Cerebellar nuclear complex (tissue), 1 donor: ENCODE measurements at places on chromosomes 13 and 19.

DNA sequence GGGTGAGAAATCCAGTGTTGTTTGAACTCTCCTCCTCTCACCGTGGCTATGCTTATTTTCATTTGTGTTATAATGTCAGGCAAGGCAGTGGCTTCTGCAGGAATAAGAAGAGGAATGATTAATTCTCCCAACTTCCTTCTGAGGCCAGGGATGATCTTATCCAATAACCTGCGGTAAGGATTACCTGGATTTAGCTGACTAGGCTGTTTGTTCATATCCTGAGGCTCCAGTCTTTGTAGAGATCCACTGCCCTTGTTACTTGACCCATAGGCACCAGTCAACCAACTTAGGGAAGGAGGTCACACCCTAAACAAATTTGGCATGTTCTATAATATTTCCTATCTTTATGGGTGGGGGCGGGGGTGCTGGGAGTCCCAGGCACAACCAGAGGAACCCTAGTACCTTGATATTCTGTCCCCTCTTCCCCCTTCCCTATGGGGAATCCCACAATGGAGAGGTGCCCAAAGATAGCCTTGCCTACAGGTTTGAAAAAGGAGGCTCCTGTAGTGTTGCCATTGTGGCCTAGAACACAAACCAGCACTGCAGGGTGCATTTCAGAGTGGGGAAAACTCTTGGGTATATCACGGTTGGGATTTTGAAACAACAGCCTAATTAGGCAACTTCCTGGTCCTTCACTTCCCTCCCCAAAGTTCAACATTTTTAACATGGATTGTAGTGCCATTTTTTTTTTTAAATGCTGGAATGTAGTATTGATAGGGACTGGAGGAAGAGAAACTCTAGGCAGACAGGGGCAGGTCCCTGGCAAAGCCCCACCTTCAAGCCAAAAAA, 977.5 kb upstream of the SPRY2 start:
- no peak for DNase-seq

DNA sequence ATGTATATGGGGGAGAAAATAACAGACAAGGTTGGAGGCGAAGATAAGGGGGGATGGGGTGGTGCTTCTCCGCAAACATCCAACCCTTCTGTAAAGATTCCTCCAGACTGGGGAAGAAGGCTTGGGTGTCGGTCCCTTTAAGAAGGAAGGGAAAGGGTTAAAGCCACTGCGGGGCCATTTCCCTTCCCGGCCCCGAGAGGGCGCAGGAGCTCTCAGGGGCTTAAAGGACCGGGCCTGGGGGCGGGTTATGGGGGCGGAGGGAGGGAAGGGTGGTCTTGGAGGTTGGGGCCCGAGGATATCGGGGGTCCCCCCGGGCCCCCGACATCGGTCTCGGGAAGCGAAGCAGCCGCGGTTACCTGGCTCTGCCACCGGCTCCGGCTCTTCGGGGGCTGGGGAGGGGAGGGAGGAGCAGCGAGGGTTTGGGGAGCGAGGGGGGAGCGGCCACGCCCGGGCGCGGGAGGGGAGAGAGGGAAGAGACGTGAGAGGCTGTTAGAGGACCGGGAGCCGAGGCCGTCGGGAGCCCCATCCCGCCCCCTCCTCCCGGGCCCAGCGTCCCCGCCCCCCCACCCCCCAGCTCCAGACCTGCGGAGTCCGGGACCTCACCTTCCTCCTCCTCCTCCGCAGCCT, 2.8 kb downstream of the TNNT1 start:
- no peak for DNase-seq

GRCh38 chr19:18423258-18424020, 4.2 kb downstream of the SSBP4 start:
- DNase-seq, result no peak

GRCh38 chr19:39052243-39052746, 19.9 kb upstream of the FBXO27 start:
- DNase-seq, result no peak

DNA sequence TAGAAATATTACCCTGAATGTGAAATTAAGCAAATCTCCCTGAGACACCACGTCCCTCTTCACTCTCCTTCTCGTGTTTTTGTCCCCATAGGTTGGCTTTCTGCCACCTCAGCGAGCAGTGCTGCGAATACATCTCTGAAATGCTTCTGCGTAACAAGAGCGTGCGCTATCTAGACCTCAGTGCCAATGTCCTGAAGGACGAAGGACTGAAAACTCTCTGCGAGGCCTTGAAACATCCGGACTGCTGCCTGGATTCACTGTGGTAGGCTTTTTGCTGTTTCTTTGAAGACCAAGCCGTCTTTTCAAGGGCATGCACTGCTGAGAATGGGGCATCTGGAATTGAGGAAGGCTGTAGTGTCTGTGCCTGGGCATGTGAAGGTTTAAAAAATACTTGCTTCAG, 34.4 kb downstream of the NLRP4 start:
- no peak for DNase-seq

DNA sequence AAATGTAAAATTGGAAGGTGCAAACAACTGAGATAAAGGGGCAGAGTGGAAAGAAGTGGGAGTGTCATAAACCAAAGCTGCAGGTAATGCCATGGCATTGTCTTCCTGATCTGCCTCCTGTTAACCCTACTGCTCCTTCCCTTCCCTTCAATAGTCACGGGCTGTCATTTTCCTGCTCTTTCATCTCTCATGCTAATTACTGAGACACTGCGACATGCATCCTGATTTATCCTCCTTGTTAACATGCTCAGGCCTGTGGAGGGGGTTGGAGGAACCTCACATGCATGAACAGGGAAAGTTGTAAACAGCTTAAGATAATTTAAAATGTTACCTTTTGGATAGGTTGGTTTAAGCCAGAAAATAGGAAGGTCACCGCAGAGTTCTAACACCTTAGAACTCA, 27.2 kb downstream of the CNMD start:
- DNase-seq, result no peak

- DNase-seq, result no peak
These were observed 50.4 kb downstream of the MYO9B start for GRCh38 chr19:17125728-17126677.

- no peak for DNase-seq
These were observed at the start of gene ETFB for GRCh38 chr19:51365965-51366388. Gene ETFB (minus strand): TSS chr19:51366388. CDS start chr19:51366326, 62 bp downstream.

- DNase-seq, result no peak
These were observed 68.9 kb upstream of the ZNF835 start for GRCh38 chr19:56740501-56740900.

DNA sequence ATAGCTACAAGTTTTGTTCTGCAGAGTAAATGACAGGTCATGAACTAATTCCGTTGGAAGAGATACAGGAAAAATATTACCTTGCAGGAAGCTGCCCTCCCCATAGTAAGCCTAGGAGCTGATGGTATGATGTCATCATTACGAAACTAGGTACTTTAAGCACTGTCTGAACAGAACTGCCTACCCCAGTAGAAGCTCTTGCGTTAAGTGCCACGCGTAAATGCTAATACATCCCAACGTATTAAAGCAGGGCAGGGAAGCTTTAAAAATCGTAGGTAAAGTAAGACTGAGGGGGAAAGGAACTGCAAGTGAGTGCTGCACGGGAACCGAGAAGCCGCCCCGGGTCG, 572 bp downstream of the UGGT2 start:
- DNase-seq, result no peak

GRCh38 chr19:55526216-55527196, 10.4 kb downstream of the SBK2 start:
- DNase-seq, result no peak

GRCh38 chr19:56842412-56842811, 1.9 kb upstream of the PEG3 start:
- no peak for DNase-seq

DNA sequence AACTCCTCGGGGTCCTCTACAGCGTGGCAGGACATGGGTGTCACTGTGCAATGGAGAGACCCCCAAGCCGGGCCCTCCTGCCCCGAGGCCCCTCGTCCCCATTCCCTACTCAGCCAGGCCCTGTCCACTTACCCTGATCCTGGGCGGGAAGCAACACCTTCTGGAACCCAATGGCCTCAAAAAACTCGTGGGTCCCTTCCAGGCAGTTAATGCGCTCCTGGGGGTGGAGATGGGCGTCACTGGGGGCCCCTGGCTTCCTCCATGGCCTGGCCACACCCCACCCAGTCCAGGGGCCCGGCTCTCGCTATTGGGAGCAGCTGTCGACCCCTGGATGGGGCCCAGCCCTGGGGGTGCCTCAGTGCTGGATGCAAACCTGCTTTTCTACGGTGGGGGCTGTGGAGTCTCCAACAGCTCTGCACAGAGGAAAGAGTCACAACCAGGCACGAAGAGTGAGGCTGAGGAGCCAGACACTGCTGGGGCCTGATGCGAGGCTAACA, 10.8 kb downstream of the UBXN6 start:
- no peak for DNase-seq

DNA sequence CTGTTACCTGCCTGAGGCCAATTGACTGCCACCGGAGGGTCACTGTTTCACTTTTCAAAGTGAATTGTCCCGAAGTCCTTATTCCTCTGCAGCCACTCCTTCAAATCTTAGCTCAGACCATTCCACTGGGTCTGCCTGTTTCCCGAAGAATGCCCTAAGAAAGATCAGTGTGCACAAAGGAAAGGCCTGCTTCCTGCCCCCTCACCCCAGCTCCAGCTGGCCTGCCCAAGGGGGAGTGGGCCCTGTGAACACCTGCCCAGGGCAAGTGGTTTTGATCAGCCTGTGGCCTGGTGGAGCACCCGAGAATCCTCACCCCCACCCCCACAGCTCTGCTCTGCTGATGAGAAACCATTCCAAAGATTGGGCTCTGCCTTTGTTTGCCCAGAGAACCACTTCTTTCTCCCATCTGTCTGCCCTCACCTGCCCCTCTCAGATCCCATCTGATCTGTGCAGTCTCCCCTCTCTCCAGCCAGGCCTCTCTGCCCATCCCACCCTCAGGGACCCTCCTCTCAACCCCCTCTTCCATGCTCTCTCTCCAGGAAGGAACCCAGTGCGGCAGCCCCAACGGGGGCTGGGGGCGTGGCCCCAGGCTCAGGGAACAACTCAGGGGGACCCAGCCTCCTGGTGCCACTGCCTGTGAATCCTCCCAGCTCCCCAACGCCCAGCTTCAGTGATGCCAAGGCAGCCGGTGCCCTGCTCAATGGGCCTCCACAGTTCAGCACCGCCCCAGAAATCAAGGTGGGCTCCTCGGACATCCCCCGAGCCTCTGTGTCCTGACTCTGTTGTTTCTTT, 10.3 kb downstream of the LENG1 start:
- no peak for DNase-seq

DNA sequence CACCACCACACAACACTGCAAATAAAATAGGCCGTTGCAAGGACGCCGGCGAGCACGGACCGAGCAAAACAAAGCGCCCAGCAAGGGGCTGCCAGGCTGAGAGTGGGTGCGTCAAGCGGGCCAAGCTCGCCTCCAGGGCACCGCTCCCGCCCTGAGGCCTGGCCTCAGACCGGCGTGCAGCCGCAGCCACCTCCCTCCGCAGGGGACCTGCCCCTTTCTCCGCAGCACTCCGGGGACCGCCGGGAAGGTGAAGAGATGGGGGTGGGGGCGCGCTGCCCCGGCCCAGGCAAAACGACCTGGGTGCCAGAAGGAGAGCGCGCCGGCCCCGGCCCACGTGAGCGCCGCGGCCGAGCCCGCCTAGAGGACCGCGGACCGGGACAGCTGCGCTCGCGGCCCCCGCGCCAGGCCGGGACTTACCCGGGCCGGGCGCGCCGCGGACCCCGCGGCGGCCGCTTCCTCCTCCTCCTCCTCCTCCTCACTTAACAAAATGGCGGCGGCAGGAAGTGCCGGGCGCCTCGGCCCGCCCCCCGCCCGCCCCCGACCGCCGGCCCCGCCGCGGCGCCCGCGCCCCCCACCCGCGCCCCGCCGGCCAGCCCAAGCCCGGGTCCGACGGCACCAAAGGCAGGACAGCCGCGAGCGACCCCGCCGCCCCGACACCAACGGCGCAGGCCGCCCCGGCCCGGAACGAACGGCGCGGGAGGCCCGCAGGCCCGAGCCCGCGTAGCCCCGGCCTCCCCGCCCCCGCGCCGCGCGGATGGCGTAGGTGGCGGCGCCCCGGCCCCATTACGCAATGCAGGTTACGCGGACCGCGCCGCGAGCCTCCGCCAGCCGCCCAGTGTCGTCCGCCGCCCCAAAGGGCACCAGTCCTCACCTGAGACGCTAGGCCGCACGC, 674 bp downstream of the BRD4 start:
- no peak for DNase-seq

GRCh38 chr13:104426435-104426834, 1360.2 kb upstream of the SLC10A2 start:
- no peak for DNase-seq

GRCh38 chr13:112098699-112099098, 31.8 kb downstream of the SOX1 start:
- no peak for DNase-seq

- DNase-seq, result no peak
These were observed 19.2 kb downstream of the SPTBN4 start for GRCh38 chr19:40486017-40486416.

DNA sequence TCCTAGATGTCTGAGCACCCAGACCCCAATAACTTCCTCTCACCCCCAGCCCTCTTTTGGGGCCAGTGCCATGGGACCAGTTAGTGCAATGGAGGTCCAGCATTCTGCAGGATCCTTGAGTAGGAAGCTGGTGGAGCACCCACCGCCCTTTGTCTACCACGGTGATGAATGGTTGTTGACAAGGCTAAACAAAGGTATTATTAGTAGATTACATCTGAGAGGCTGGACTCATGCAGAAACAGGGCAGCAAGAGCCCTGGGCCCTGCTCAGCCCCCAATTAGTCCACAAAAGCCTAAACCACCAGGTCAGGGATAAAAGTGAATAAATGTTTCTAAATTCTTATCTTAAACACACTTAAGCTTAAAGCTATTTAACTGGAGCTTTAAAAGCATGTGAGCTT, 196.5 kb upstream of the TSHZ3 start:
- no peak for DNase-seq

GRCh38 chr13:75764251-75764925, 128.3 kb downstream of the LMO7 start:
- DNase-seq, result no peak

- no peak for DNase-seq
These were observed 3.4 kb upstream of the ZNF333 start for GRCh38 chr19:14686411-14686810.

GRCh38 chr19:15812060-15812722, 3.3 kb downstream of the OR10H1 start:
- DNase-seq, result no peak
